Natural killer cell (primary cell): ENCODE measurements at places on chromosomes 4 and X. TPM values are rescaled to one million over a fixed set of nuclear protein-coding genes. Genes with fewer than 3 reads are reported as not detected.

Gene TEX13D
- not detected for total RNA-seq

Gene TMPRSS11A
- not detected for total RNA-seq

Gene MAGEB17
- not detected for total RNA-seq

Gene MAGEB6B
- not detected for total RNA-seq

Gene KLB
- total RNA-seq: 0.16 TPM

Gene C1GALT1C1
- total RNA-seq: 6.2 TPM

DNA sequence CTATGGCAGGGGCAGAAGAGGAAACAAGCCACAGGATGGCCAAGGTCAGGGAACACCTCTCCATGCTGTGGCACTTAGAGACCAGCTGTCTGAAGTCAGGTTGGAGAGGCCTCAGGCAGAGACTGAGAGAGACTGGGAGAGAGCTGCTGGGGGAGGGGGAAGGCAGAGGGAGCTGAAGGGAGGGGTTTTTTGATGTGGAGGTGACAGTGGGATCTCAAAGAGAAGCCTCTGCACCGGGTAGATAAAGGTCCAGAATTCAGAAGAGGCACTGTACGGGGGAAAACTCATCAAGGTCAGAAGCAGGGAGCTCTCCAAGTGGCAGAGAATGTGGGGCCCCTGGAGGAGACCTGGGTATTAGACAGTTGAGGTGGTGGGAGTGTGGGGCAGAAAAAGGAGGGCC lies 41.6 kb upstream of the HMGB3 start:
- DNase-seq: no peak

DNA sequence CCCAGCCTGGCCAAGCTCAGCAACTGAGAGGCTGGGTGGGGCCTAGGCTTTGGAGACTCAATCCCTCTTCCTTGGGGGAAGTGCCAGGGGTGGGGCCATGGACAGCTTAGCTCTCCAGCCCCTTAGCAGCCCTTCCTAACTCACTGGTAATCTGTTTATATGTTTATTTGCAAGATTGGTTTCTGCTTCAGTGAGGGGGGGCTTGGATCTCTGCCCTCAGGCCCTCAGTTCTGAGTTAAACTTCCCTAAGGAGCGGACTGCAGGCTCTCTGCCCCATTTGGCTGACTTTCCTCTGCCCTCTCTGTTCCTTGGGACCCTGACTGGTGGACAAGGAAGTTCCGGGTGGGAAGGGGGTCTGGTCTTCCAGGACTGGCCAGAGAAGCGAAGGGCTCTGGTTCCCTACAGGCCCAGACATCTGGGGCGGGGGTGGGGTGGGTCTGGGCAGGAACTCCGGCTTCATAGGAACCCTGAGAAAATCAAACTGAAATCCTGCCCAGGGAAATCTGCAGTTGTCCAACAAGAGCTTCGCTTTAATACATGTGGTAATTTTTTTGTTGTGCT lies 51.4 kb downstream of the NALF2 start:
- no peak for DNase-seq

DNA sequence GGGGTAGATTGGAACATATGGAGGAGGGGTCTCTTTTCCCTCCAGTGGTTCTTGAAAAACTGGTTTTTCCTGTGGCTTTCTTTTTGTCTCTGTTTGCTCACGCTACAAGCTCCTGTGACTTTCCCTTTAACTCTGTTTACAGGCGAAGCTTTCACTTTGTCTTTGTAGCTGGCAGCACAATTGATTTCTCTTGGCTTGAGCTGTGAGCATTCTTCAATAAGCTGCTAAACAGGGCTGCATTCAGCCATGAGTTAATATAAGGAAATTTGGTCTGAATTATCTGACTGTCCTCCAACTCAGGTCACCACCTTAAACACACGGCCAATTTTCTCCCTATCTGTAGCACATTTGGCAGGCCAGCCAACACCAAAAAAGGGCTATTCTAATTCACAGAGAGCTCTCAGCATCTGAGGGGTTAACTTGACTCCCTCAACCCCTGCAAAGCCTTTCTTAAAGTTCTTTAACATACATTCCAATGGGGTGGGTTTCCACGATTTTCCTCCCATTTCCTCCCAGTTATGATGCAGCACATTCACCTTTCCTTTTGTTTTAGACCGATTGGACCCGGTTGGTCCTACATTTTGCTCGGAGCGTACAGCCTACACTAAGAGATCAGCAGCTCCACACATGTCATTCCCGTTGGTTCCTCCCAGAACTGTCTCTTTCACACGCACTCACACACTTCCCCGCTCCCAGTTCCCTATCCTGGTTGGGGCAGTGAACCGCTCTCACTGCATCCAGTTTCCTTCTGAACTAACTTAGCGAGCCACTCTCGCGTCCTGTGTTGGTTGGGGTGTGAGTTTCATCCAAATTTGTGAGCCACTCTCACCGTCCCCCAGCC lies 45.4 kb downstream of the UGT2A3 start:
- DNase-seq: no peak

GRCh38 chr4:140800666-140801065 lies 44.5 kb upstream of the TBC1D9 start:
- DNase-seq: no peak

- DNase-seq: no peak
These were observed 9.7 kb upstream of the SEC24D start for GRCh38 chr4:118845552-118846050.

GRCh38 chr4:35250761-35251160 lies 993.6 kb downstream of the ARAP2 start:
- no peak for DNase-seq

DNA sequence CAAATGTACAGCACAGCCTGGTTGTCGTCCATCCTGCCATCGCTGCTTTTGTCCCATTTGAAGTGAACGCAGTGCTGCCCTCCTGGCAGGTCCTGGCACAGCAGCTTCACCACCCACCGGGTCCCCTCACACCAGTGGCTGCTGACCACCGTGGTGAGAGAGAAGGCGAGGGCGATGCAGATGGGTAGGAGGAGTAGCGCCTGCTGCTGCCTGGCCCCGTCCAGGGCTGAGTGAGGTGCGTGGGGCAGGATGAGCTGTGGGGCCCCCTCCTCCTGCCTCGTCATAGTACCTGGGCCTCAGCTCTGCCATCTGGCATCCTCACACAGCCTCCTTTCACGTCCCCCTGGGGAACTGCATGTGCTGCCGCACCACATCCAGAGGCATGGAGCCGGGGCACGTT lies 1.8 kb downstream of the DCAF8L2 start:
- no peak for DNase-seq

DNA sequence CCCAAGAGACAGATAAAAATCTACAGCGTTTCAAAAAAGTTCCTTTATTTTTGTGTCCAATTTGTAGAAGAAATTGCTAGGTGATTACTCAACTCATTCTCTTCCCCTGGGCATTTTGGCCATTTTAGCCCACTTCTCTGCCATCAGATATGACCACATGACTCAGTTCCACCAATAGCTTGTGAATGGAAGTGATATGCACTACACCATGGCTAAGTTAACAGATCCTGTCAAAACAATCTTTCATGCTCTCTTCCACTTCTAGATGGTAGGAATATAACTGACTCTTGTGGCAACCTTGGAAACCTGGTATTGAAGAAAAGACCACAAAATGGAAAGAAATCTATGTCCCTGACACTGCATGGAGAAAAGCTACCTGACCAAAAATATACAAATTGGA lies 26.2 kb upstream of the FREM3 start:
- no peak for DNase-seq

DNA sequence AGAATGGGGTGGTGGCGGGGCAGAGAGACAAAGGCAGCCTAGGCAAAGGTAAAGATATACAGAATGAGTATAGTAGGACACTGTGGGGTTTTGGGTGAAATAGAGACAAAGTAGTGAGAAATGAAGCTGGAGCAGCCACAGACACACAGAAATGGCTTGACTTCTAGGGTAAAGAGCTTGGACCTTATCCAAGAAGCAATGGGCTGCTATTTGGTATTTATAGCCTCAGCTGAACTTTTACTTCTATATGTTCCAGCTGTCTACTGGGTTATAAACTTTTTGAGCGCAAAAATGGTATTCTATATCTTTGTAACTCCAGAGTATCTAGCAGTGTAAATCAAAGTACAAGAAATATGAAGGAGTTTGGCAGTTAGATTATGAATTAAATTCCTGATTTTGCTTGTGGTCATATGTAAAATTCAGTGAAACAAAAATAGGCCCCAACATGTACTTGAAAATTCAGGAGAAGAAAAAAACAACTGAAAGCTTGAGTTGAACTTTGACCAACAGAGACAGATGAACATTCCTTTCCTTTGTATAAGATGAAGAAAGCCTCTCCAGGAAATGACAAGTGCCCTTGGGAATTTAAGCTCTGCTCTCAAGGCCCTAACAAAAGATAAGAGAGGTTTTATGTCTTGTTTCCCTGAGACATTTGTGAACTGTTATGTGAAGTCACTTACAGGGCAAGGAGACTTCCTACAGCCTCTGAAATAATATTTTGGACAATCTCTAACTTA lies 354.1 kb downstream of the CHIC1 start:
- DNase-seq: no peak

- DNase-seq: no peak
These were observed 88.4 kb downstream of the ZXDA start for GRCh38 chrX:57821703-57822387.

DNA sequence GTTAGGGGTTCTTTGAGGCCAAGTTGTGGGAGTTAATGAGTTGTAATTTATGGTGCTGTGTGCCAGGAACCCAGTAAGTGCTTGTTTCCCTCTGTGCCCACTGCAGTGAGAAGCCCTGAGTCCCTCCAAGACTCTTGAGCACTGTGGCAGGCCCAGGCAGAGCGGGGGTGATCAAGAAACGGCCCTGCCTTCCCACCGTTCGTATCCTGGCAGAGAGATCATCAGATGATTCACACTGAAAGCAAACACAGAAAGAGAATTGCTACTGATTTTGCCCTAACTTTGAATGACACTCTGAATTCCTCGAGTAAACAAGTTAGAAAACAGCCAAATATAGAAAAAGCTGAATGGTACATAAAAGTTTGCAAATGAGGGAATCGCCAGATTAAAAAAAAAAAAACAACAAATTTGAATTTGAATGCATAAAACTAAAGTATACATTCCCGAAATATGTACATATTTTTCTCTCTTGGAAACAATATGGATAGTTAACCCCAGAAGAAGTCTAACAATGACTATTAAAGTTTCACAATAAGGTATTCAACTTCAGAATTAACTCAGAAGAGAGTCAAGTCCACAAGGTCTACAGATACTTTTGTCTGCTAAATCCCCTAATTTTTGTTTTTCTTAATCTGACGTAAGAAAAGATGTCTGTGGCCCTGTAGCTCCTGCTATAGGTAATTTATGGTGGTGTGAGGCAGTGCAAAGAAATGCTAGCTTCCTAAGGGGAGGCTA lies 71.8 kb downstream of the AFAP1 start:
- no peak for DNase-seq

DNA sequence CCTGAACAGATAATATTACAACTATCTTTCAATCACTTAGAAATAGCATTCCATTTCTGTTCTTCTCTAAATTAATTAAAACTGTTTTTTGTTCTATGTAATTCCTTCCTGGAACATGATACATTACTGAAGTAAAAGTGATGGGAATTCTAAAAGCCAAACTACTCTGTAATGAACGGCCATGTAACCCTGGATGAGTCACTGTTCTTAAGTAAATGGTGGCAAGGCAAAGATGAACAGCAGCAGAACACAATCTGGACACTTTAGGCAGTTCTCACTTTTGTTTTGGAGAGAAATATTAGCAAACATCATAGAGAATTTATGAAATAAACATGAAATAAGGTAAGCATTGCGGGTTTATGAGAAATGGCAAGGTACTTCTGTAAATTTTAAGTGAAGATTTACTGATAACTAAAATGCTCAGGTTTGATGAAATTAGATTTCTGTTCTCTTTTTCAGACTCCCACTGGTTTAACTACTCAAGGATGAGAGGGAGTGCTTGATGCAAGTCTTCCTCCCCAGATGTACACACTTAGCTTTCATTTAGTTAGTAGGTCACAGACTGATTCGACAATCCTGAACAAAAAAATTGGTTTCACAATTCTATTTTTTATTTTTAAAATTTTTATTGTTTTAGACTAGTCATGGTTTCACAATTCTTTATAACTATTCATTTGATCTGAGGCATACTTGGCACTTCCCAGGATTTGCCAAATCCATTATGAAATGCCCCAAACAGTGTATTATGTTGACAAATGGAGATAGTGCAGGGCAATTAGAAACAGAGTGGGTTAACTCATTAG lies 964 bp upstream of the GPR82 start:
- no peak for DNase-seq

- no peak for DNase-seq
These were observed 206.0 kb downstream of the BCOR start for GRCh38 chrX:39891781-39892180.

- no peak for DNase-seq
These were observed 132.9 kb downstream of the MSL3 start for GRCh38 chrX:11890836-11891514.

DNA sequence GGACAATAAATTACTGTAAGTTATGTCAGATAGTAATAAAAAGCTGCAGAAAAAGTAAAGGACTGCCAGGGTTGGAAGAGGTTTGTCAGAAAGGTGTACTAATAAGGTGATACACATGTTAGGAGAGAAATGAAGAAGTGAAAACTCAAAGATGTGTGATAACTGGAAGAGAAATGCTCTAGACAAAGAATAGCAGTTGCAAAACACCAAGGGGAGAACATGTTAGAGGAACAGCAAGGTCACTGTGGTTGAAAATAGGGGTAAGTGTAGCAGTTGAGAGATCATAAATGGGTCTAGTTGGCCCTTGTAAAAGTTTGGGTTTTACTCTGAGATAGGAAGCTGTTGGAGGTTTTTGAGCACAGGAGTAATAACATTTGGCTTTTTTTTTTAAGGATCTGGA lies 46.9 kb downstream of the HSPA4L start:
- DNase-seq: no peak

DNA sequence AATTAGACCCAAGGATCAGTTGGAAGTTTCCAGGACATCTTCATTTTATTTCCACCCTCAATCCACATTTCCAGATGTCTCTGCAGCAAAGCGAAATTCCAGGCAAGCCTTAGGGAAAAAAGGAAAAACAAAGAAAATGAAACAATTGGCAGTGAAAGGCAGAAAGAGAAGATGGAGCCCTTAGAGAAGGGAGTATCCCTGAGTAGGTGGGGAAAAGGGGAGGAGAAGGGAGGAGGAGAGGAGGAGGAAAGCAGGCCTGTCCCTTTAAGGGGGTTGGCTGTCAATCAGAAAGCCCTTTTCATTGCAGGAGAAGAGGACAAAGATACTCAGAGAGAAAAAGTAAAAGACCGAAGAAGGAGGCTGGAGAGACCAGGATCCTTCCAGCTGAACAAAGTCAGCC lies at the start of gene PLP1:
Gene PLP1, plus strand, starts transcription at position 295 of the 400 bp plus-strand sequence. CDS start 156 bp downstream, outside the sequence.
- no peak for DNase-seq
